ENCODE measurements at places on chromosomes 2 and 18. TPM values are rescaled to one million over a fixed set of nuclear protein-coding genes. Genes with fewer than 3 reads are reported as not detected.

Gene PLCL1
- polyA plus RNA-seq: 16.8 TPM

Gene ANKRD30B
- 0.62 TPM for polyA plus RNA-seq

Gene CAPN14
- 0.13 TPM for polyA plus RNA-seq

Gene C2orf15
- polyA plus RNA-seq: 12.8 TPM

Gene LRP1B
- polyA plus RNA-seq: 1.1 TPM

Gene DYSF
- polyA plus RNA-seq: 15.4 TPM

Gene SCYGR4
- not detected for polyA plus RNA-seq

Gene RNU2-63P
- not detected for polyA plus RNA-seq

Gene SLC9A4
- polyA plus RNA-seq: 7.0 TPM

Gene ALPI
- 0.10 TPM for polyA plus RNA-seq

Gene SFXN5
- 26.3 TPM for polyA plus RNA-seq

Gene SERPINB2
- 0.10 TPM for polyA plus RNA-seq

Gene TGOLN2
- 140 TPM for polyA plus RNA-seq

Gene HOXD10
- 220 TPM for polyA plus RNA-seq

Gene MARS2
- 8.0 TPM for polyA plus RNA-seq

Gene TNFRSF11A
- 2.8 TPM for polyA plus RNA-seq

Gene HOXD1
- 10.1 TPM for polyA plus RNA-seq

Gene SIX2
- 22.6 TPM for polyA plus RNA-seq

Gene TTN
- polyA plus RNA-seq: 1.2 TPM

Gene SPP2
- polyA plus RNA-seq: not detected

Gene MEIS1
- 164 TPM for polyA plus RNA-seq

Gene OTX1
- not detected for polyA plus RNA-seq

Gene FAM124B
- polyA plus RNA-seq: 2.6 TPM

Gene DES
- 5.9 TPM for polyA plus RNA-seq

Gene STK11IP
- 31.2 TPM for polyA plus RNA-seq

Gene AGXT
- 0.12 TPM for polyA plus RNA-seq

Gene ANXA4
- 201 TPM for polyA plus RNA-seq

Gene ARHGAP15
- 3.7 TPM for polyA plus RNA-seq

Gene GCC2
- 70.0 TPM for polyA plus RNA-seq

Gene NGEF
- 1.7 TPM for polyA plus RNA-seq

Gene C2orf80
- polyA plus RNA-seq: 0.25 TPM

Gene PJVK
- polyA plus RNA-seq: 19.3 TPM

Gene CCDC148
- polyA plus RNA-seq: 11.4 TPM
